ENCODE measurements at places on chromosomes 6 and 20. TPM values are rescaled to one million over a fixed set of nuclear protein-coding genes. Genes with fewer than 3 reads are reported as not detected.

The GLP1R gene
- total RNA-seq, result 2.1 TPM

The GATA5 gene
- total RNA-seq, result not detected

DNA sequence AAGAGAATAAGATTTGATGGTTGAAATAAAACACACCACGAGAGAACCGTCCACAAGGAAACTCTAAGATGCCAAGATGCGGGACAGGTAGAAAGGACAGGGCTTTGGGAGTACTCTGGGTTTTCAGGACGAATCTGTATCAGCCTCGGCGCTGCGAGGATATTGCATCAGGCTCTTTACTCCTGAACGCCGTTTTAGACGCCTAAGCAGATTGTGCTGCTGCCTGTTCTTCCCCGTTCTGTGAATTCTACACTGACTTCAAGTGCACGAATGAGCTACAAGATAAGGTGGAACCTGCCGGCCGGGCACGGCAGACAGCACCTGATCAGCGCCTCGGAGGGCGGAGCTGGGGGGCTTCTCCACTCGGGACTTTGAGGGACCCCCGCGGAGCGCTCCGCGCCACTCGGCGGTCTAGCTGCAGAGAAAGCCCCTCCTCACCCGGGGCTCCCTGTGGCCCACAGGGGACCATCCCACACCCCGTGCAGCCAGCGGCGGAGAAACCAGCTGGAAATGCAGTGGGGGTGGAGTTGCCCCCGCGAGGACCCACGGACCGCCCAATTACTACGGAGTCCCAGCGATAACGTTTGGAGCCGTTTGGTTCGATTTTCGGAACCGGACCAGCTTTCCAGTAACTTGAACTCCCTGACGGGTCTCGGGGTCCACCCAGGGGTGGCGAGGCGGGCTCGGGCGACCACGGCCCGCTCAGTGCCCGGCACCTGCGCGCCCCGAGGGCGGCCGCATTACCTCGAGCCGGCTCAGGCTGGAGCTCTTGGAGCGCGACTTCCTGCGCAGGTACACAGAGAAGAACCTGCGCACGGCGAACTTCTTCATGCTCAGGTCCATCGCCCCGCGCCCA lies 646 bp downstream of the RPS6KA2 start:
- H3K36me3 ChIP-seq, result peaks cover 1% of the 10 kb centered on the region
- H3K27me3 ChIP-seq, result peaks cover 39% of the 10 kb centered on the region
- H3K27ac ChIP-seq, result no peak overlapping the region
- DNase-seq, result peak; percentile 38
- peak overlapping the region; percentile 91 for H3K4me3 ChIP-seq

GRCh38 chr6:51949526-51949925 lies 137.9 kb downstream of the PKHD1 start:
- H3K4me1 ChIP-seq, result no peaks in the 10 kb centered on the region
- H3K27me3 ChIP-seq, result no peaks in the 10 kb centered on the region
- H3K27ac ChIP-seq, result no peak overlapping the region

DNA sequence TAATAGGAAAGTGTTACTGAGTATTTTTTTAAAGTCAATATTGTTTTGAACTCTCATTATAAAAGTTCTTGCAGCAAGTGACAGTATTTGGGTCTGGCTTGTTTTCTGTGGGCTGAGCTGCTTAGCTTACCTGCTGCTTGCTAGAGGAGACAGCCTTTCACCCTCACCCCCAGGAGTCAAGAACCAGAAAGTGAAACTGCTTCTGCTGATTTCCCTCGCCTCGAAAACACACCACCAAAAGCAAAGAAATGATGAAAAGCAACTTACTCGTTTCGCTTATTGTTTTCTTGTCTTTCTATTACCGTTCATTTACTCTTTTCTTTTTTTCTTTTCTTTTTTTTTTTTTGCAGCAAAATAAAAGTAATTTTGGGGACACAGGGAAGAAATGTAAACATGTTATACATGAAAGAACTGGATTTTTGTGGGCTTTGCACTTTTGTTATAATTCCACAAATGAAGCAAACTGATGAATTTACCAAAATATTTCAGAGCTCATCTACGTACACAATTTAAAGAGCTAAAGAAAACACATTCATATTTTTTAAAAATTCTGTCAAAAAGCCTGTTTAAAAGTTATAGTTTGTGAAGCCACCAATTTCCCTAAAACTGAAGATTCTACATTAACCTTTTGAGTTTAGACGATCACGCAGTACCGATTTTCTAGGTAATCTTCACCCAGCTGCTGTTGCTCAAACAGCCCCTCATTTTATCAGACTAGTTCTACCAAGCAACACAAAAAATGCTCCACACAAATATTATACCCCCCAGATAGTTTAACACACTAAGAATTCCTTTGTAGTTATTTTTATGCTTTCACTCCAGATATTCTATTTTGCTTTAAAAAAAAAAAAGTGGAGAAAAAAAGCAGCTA lies 1.7 kb downstream of the SCML4 start:
- H3K36me3 ChIP-seq, result peaks cover 4% of the 10 kb centered on the region
- H3K4me3 ChIP-seq, result peak overlapping the region; percentile 92
- peak overlapping the region; percentile 100 for H3K27ac ChIP-seq
- DNase-seq, result peak; percentile 70
- H3K4me1 ChIP-seq, result peaks cover 87% of the 10 kb centered on the region

- H3K36me3 ChIP-seq, result no peaks in the 10 kb centered on the region
- no peak for DNase-seq
- no peak overlapping the region for H3K27ac ChIP-seq
- no peak overlapping the region for H3K4me3 ChIP-seq
- no peaks in the 10 kb centered on the region for H3K4me1 ChIP-seq
- no peaks in the 10 kb centered on the region for H3K27me3 ChIP-seq
Measured at GRCh38 chr6:41587131-41587879, 41.1 kb downstream of the FOXP4 start.

DNA sequence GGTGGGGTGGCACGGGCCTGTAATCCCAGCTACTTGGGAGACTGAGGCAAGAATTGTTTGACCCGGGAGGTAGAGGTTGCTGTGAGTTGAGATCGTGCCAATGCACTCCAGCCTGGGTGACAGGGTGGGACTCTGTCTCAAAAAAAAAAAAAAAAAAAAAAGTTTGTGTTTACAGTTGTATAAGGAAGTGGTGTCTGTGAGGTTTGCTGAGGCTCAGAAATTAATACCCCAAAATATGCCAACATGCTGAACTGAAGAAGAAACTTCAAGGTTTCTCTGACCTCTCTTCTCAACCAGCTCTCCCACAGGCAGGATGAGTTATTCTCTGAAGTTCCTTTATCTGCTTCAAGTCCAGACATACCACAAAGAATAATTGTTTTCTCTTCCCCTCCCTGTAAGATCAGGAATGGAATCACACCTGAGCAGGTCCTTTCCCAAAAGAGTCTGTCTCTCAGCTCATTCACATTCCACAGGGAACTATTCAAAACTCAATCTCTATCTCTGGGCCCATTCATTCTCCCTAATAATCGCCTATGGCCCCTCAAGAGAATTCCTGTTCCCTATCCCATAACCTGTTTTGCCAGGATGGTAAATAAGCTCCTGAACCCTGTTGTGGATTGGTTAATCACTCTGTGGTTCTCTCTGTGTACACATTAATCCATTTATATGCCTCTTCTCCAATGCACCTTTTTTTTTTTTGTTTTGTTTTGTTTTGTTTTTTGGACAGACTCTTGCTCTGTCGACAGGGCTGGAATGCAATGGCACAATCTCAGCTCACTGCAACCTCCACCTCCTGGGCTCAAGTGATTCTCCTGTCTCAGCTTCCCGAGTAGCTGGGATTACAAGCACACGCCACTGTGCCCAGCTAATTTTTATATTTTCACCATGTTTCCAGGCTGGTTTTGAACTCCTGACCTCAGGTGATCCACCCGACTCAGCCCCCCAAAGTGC lies 17.4 kb upstream of the KIFC1 start:
- H3K36me3 ChIP-seq, result no peaks in the 10 kb centered on the region
- H3K27me3 ChIP-seq, result no peaks in the 10 kb centered on the region
- H3K4me1 ChIP-seq, result peaks cover 13% of the 10 kb centered on the region
- DNase-seq, result no peak
- no peak overlapping the region for H3K4me3 ChIP-seq
- H3K27ac ChIP-seq, result peak overlapping the region; percentile 84
